ENCODE measurements at places on chromosomes 13 and 19. TPM values are rescaled to one million over a fixed set of nuclear protein-coding genes. Genes with fewer than 3 reads are reported as not detected.

GRCh38 chr13:98315466-98315865 is 138.4 kb upstream of the RNF113B start:
- no peaks in the 10 kb centered on the region for H3K36me3 ChIP-seq
- H3K4me1 ChIP-seq = peaks cover 25% of the 10 kb centered on the region
- H3K27me3 ChIP-seq = no peaks in the 10 kb centered on the region
- H3K27ac ChIP-seq = no peak overlapping the region
- no peak overlapping the region for H3K4me3 ChIP-seq

GRCh38 chr19:13699786-13700185 is 64.5 kb upstream of the MRI1 start:
- no peaks in the 10 kb centered on the region for H3K27me3 ChIP-seq
- no peak for DNase-seq
- no peak overlapping the region for H3K4me3 ChIP-seq
- no peaks in the 10 kb centered on the region for H3K36me3 ChIP-seq
- H3K27ac ChIP-seq = no peak overlapping the region

- DNase-seq = peak; percentile 68
- H3K4me1 ChIP-seq = peaks cover 29% of the 10 kb centered on the region
- H3K36me3 ChIP-seq = no peaks in the 10 kb centered on the region
- H3K4me3 ChIP-seq = peak overlapping the region; percentile 81
Observed at GRCh38 chr13:26254583-26255111, 718 bp downstream of the CDK8 start.

- H3K27ac ChIP-seq = no peak overlapping the region
- no peak overlapping the region for H3K4me3 ChIP-seq
- H3K36me3 ChIP-seq = no peaks in the 10 kb centered on the region
- peaks cover 3% of the 10 kb centered on the region for H3K4me1 ChIP-seq
- H3K27me3 ChIP-seq = no peaks in the 10 kb centered on the region
Observed at GRCh38 chr19:50358483-50359327, 6.7 kb downstream of the NAPSA start.

Gene ATP4A
- total RNA-seq = not detected

Gene ZNF570
- 9.1 TPM for total RNA-seq

All from neural progenitor cell (in vitro differentiated cells).